Muscle of back (tissue), 13 donors: ENCODE measurements at places on chromosomes 16 and 17. TPM values are rescaled to one million over a fixed set of nuclear protein-coding genes. Genes with fewer than 3 reads are reported as not detected.

- DNase-seq = no peak
Observed at GRCh38 chr17:15342460-15342859, 1.1 kb upstream of the TEKT3 start.

DNA sequence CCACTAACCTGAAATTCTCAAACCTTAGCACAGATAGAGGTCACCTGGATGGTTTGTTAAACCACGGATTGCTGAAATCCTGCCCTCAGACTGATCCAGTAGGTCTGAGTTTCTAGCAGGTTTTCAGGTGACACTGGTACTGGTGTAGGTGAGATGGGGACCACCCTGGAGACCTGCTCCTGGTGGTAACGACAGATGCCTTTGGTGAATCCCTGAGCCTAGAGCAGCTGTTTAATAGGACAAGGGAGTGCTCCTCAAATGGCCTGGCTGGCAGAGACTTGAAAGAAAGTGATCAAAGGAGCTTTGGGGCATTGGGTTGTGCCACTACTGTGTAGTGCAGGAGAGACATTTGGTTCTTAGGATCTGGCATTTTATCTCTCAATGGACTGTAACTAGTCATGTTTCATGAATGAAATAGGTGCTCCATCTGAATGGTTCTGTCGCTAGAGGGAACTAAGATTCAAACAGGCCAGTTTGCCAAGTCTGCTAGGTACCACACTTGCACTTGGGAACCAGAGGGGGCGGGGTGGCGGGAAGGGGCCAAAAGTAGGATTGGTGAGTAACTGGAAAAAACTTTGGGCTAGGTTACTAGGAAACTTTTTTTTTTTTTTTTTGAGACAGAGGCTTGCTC lies 2.9 kb upstream of the IFI35 start:
- DNase-seq = no peak

DNA sequence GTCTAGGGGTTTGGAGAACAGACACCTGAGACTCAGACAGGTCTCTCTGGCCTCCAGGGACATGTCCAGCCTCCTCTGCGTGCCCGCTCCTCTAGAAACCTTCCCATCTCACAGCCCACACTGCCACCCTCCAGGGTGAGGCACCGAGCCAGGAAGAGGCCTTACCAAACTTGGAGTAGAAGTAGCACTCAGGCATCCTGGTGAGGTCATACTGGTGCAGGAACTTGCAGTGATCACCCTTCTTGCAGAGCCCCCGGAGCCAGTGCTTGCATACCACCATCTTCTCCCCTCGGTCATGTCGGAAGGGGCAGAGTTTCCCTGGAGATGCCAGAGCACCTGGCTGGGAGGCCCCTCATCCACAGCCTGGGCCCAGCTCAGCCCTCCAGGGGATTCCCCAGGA lies 4.2 kb downstream of the CPSF4L start:
- no peak for DNase-seq

The RASD1 gene
- 4.8 TPM for polyA plus RNA-seq

The AIPL1 gene
- polyA plus RNA-seq = not detected
